Cardiac septum (tissue), 1 donor: ENCODE measurements at places on chromosomes 16 and 17.

GRCh38 chr16:2482708-2483534, 8.0 kb downstream of the TBC1D24 start:
- no peak for DNase-seq

DNA sequence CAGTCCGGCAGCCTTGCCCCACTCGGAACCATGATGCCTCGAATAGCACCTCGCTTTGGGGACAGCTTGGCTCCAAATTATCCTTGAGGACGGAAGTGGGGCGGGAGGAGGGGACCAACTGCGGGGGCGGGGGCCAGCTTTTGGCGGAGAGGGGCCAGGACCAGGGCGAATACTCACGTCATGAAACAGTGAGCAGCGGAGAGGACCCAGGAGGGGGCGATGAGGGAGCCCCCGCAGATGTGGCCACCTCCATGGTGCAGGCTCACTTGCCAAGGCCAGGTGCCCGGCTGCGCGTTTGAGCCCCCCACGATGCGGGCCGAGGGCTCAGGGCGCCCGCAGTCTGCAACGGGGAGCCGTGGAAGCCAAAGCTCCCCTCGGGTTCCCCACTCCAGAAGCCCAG, 970 bp downstream of the PRSS36 start:
- no peak for DNase-seq

- no peak for DNase-seq
These were observed 26.9 kb upstream of the TENT4B start for GRCh38 chr16:50126183-50126582.

GRCh38 chr16:73113336-73113735, 65.4 kb upstream of the ZFHX3 start:
- no peak for DNase-seq
